ENCODE measurements at places on chromosomes 7 and 10. TPM values are rescaled to one million over a fixed set of nuclear protein-coding genes. Genes with fewer than 3 reads are reported as not detected.
A peak's percentile ranks its signal among the peaks of the same experiment; 100 is the strongest.

Gene CXCL12
- 407 TPM for polyA plus RNA-seq

DNA sequence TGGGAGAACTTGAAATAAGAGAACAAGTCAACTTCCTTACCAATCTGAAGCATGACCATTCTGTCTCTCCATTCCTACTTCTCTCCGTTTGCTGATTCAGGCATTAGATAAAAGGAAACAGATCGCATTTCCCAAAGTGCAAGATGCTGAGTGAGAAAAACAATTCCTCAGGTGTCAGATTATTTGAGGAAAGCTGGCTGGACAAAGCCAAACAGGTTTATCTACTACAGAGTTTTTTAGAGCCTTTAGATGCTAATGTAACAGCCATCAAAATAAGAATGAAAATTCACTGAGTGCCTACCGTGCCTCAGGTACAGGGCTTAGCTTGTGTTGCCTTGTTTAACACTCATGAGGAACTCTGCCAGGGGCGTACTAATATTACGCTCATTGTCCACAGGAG is 135.9 kb upstream of the MBL2 start:
- no peak for DNase-seq

- DNase-seq = peak; percentile 49
Measured at GRCh38 chr7:129091484-129092002, 36.6 kb upstream of the TNPO3 start.

Gene LRIT1
- not detected for polyA plus RNA-seq

DNA sequence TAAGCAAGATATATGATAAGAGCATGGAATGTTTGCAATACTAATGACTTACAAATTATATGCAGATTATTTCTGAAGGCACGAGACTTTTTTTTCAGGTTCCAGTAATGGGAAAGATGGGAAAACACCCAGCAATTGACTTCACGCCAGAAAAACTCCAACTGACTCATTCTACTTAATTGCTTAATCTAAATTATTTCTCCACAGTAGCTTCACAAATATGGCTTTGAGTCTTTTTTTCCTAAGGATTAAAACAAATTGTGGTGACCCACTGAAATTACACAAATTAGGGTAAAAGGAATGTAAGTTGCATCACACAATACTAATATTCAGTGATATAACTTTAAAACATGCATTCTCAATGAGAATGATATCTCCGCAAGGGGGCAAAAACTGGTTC is 138.7 kb downstream of the GNAI1 start:
- no peak for DNase-seq

DNA sequence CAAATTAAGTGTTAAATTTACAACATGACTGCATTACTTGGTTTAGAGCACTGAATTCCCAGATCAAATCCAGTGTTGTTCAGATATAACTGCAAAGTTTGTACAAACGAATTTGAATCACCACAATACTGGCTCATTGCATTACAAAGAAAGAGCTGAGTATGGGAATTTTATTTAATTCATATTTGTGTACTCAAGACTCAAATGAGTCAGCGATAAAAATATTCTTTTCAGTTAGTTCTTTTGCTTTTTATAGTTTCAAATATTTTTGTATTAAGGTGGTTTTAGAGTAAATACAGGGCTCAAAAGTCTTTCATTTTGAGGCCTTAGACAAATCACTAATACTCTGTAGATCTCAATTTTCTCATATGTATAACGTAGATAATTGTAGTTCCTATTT is 68.6 kb upstream of the LRGUK start:
- DNase-seq = no peak

GRCh38 chr10:5524641-5525560 is at the start of gene CALML3:
Gene CALML3 (plus strand): TSS chr10:5524961. CDS start chr10:5525086, 125 bp downstream.
- DNase-seq = no peak

DNA sequence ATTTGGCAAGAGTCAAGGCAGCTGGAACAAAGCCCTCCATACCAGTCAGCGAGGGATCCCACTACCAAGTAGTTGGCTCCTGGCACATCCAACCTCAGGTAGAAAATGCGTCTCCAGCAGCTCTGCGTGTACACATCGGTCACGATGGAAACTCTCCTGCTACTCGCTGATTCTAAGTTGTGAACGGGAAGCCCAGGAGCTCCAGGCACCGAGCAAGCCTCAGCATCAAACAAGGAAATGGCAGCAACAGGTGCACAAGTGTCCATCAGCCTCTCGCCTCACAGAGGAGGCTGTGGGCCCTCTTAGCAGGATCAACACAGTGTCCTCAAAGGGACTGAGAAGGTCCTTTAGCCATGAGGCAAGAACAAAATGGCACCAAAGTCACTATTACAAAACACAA is 127.0 kb downstream of the TCERG1L start:
- no peak for DNase-seq
